Hepatocyte (in vitro differentiated cells): ENCODE measurements at places on chromosomes 3 and 15. TPM values are rescaled to one million over a fixed set of nuclear protein-coding genes. Genes with fewer than 3 reads are reported as not detected.

TMEM45A gene
- 80.0 and 88.0 TPM in 2 replicates for polyA plus RNA-seq

TAGLN3 gene
- 0.51 and 1.9 TPM in 2 replicates for polyA plus RNA-seq

POPDC2 gene
- polyA plus RNA-seq, result 1.2 and 1.6 TPM in 2 replicates

GRK7 gene
- polyA plus RNA-seq, result not detected in 2 replicates

CCK gene
- polyA plus RNA-seq, result 0.32 TPM in 1 of 2 replicates, not detected in the other

- no peaks in the 10 kb centered on the region for H3K27me3 ChIP-seq
- H3K4me3 ChIP-seq, result no peak overlapping the region
- H3K4me1 ChIP-seq, result peaks cover 4% of the 10 kb centered on the region
- H3K27ac ChIP-seq, result peak overlapping the region; percentile 40
- H3K36me3 ChIP-seq, result no peaks in the 10 kb centered on the region
These were observed 786.4 kb downstream of the MCTP2 start for GRCh38 chr15:95017666-95018328.

DNA sequence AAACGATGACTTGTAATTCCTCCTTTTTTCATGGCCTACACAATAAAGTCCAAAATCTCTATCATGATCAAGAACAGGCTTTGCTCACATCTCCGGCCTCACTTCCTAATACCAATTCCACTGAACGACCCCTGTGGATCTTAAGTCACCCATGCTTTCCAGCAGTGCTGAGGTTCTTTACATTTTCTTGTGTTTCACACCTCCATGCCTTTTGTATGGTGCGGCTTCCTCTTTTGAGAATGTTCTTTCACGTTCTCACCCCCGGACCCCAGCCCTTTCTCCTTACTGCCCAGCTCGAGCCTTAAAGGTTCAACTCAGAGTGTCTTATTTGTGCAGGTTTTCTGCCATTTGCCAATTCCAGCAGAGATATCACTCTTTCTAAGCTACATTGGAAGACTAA is 70.1 kb downstream of the CSNK1G1 start:
- H3K4me3 ChIP-seq, result no peak overlapping the region
- H3K36me3 ChIP-seq, result no peaks in the 10 kb centered on the region
- H3K27ac ChIP-seq, result no peak overlapping the region
- no peaks in the 10 kb centered on the region for H3K4me1 ChIP-seq

GRCh38 chr3:185371306-185372074 is 8.6 kb downstream of the MAP3K13 start:
- DNase-seq, result no peak
- no peaks in the 10 kb centered on the region for H3K27me3 ChIP-seq
- no peaks in the 10 kb centered on the region for H3K4me1 ChIP-seq
- H3K36me3 ChIP-seq, result no peaks in the 10 kb centered on the region
- peak overlapping the region; percentile 66 for H3K27ac ChIP-seq
- no peak overlapping the region for H3K4me3 ChIP-seq

DNA sequence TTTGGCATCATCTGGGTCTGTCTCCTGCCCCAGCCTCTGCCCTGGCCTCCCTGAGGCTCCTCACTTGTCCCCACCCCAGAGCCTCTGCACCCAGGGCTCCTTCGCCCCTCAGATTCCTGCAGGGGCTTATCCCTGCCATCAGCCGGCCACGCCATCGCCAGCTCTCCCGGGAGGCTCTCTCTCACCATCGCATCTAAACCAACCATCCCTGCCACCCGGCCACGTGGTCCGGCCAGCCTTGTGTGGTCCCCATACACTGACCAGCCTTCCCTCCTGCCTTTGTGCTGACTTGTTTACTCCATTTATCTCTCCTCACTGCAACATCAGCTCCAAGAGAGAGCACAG is 134.3 kb upstream of the IQSEC1 start:
- H3K4me3 ChIP-seq, result no peak overlapping the region
- H3K27me3 ChIP-seq, result no peaks in the 10 kb centered on the region
- no peak for DNase-seq
- H3K27ac ChIP-seq, result no peak overlapping the region

DNA sequence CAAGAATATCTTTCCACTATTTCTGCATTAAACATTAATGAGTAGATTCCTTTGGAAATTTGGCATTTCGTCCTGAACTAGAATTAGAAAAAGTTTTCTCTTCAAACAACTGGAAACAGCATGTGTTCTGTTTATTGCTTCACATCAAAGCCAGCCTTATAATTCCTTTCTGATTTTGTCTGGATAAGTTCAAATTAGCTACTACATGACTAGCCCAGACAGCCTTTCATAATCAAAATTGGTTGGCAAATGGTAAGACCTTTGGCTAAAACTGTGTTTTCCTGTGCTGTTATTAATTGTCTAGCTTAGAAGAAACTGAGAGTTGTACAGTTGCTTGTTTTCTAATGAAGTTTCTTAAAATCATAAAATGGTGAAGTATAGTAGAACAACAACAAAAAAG is 52.7 kb upstream of the P3H2 start:
- DNase-seq, result no peak
- no peaks in the 10 kb centered on the region for H3K27me3 ChIP-seq
- no peak overlapping the region for H3K27ac ChIP-seq
- no peak overlapping the region for H3K4me3 ChIP-seq
